ENCODE measurements at places on chromosomes 1 and 21.

GRCh38 chr21:15732290-15732995, 2.7 kb downstream of the USP25 start:
- DNase-seq, result no peak

DNA sequence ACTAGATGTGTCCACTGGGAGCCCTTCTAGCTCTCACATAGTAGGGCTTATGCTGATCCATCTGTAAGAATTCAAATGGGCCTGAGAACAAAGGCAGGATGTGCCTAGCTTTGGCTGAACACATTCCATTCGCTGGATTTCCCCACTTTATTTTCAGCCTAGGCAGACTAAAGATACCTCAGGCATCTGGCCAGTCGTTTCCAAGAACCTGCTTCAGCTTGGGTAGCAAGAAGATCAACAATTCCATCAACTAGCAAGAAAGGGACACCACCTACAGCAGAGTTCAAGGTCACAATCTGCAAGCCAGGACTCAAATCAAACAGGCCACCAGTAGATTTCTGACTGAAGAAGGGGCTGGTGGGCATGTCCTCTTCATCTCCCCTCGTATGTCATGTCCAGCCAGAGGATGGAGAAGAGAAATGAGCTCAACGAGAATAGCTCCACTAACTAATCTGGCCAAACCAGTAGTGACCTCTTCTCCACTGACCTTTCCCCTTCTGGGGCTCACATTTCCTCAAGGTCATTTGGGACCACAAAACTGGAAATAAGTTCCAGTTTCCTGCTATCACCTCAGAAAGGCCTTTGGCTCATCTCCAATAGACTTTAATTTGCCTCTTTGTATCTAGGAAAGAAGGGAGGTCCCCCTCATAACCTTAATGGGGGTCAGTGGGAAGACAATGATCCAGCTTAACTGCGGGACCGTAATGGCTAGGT, 14.2 kb downstream of the TXNIP start:
- no peak for DNase-seq

DNA sequence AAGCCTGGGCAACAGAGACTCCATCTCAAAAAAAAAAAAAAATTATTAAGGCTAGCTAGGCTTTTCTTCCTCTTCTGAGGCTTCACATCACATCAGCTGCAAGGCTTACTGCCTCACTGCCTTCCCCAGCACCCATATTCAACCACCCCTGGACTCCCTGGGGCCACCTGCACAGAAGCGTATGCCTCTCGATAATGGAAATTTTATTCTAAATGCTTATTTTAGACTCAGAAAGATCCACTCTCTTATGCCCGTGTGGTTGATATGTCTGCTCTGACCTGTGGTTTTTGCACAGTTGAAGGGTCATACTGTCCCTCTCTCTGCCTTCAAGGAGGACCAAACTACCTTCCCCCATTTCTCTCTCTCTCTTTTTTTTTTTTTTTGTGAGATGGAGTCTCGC, 1.5 kb upstream of the FCRLA start:
- DNase-seq, result no peak

DNA sequence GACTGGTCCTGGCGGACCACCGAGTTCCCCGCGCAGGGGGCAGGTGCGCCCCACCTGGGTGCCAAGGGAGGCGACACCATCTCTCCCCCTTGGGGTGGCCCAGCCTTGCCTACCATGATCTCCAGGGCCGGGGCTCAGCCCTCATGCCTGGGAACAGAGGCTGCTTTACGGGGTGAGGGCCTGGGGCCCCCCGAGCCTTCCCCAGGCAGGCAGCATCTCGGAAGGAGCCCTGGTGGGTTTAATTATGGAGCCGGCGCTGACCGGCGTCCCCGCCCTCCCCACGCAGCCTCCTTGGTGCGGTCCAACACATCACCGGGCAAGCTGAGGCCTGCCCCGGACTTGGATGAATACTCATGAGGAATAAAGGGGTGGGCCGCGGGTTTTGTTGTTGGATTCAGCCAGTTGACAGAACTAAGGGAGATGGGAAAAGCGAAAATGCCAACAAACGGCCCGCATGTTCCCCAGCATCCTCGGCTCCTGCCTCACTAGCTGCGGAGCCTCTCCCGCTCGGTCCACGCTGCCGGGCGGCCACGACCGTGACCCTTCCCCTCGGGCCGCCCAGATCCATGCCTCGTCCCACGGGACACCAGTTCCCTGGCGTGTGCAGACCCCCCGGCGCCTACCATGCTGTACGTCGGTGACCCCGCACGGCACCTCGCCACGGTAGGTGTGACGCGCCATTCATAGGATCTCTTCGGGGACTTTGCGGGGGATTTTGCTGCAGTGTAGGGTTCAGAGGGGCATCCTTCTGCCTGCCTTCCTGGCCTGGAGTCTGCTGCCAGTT, 38.2 kb downstream of the TP73 start:
- DNase-seq, result no peak

GRCh38 chr1:198132060-198132781, 24.6 kb upstream of the NEK7 start:
- DNase-seq, result no peak

DNA sequence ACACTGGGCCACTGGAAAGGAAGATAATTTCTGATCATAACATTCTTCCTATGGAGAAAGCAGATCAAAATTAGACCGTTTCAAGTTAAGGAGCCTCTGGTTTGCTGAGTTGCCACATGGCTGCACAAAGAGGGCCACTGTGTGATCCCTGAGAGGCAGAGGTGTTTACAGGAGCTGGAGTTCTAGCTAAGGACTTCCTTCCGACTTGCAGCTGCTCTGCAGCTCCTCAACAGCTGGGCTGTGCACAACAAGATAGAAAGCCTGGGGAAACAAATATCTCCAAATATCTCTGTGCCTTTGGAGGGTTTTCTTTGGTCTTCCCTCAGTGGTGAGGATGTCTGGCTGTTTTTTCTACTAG, 26.8 kb downstream of the GADD45A start:
- DNase-seq, result no peak

DNA sequence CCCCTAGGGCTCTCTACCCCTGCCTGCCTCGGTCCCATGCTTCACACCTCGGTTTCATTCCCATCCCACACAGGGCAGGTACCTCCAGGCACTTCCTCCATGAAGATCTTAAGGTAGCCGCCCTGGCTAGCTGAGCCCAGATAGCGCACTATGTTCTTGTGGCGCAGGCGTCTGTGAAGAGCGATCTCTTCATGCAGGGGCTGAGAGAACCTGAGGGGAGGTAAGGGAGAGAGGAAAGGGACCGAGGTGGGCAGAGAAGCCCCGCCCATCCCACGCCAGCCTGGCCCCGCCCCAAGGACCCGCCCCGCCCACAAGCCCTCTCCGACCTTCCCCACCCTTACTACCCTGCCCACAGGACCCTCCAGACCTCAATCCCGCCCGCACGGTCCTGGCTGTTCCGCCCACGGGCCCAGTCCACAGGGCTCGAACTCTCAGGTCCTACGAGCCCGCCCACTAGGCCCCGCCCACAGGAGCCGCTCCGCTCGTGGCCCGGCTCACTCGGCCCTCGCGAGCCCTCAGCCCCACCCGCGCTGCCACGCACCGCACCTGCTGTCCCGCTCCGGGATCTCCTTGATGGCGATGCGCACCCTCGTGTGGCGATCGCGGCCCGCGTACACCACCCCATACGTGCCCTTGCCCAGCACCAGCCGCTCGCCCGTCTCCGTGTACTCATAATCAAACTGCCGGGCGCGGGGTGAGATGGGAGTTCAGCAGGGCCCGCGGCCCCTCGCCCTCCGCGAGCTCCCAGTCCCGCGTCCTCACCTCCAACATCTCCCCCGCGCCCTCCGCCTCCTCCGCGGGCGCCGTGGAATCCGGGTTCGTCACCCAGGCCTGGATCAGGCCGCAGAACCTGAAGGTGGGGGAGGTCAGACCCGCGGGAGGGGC, 6.4 kb downstream of the MAP3K6 start:
- no peak for DNase-seq

GRCh38 chr1:14937288-14937949, 216.1 kb upstream of the TMEM51 start:
- DNase-seq, result no peak

GRCh38 chr1:119327450-119328155, 41.0 kb upstream of the HAO2 start:
- peak; percentile 11 for DNase-seq

DNA sequence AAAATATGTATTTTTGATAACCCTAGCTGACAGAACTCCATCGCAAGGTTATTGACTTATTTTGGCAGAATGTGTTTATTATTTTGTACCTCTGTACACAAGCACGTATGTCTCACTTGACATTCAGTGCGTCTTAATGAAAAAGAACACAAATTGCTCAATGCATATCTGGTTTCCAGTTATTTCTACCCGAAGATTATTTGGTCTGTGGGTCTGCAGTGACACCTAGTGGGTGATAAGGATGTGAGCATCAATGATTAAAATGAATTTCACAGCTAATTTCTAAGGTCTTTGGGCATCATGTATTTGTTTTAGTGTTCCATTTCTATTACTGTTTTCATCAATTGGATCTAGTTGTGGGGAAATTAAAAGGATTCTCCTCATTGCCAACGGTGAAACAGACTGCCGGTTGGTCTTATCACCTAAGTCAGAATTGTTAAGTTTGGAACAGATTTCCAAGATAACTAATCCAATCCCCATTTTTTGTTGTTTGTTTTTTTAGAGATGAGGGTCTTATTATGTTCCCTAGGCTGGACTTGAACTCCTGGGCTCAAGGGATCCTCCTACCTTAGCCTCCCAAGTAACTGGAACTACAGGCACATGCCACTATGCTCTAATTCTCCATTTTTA, 13.9 kb downstream of the DDX20 start:
- DNase-seq, result peak; percentile 15

DNA sequence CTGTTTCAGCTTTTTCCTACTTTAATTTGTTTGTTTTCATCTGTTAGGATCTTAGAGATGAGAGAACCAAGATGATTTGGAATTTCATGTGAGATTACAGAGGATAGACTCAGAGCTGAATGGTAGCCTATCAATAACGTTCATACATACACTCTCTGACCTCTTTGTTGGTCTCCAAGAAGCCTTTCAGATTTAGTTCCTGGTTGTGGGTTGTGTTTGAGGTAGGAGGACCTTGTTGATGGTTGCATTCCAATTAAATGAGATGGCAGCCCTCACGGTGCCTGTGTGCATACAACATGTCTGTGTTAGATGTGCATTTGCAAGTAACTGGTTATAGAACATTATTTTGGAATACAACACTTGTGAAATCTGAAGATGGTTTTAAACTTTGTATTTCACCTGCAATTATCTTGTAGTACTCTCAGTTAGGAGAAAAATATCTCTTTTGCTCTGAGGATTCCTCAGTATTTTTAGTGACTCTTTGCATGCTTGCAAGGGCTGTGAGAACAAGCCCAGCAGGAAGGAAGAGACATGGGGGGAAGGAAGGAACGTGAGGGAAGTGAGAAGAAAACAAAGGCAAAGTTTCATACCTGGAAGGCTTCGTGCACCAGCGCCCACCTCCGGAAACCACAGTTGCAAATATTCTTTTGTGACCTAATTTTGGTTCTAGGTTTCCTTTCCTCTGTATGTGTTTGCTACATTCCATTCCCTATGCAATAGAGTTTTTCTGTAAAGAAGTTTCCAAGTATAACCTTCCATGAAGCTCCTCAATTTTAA, 291.8 kb downstream of the DISC1 start:
- no peak for DNase-seq

DNA sequence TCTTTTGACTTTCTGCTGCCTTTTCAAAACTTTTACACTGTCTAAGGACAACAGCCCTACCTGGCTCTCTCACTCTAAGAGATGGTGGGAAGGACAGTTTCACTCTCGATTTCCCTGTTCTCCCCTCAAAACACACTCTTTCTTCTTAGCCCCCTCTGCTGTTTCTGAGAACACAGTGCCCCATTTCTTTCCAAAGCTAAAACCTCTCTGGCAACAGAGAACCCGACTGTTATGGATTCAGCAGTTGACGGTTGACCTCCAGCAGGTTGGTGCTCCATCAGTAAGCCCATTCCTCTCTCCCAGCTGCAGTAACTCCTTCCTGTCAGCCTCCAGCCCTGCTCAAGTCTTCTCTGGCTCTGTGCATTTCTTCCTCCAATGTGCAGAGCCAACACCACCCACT, 88.2 kb upstream of the ABCD3 start:
- no peak for DNase-seq

GRCh38 chr1:12001249-12001917, 17.9 kb upstream of the MIIP start:
- no peak for DNase-seq

DNA sequence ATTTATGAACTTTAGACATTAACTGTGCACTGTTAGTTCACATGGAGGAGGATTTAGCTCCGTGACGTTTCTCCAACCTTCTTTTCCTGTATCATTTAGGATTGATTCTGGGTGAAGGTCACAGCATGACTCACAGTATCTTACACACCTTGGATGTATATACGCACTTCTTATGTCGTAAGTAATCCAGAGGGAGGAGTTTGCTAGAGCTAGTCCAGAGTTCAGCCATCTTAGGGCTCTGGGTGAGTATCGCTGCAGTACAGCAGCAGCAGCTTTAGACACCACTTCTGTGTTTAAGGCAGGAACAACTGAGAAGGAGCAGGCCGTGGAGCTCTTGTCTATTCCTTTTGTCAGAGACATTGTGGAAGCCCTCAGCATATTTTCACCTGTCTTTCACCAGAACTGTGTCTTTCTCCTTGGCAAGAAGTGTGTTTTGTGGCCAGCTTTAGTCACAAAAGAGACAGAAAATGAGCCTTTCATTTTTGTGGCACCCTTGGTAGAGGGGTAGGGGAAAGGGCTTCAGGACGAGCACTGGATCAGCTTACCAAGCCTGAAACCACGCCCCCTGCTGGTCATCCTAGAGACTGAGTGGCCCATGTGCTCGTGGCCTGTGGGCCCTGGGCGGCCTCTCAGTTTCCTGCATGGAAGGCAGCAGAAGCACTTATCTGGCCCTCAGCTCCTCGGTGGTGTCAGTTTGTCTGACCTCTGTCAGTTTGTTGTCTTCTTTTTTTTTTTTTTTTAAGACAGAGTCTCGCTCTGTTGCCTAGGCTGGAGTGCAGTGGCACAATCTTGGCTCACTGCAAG, 64.0 kb downstream of the ADARB1 start:
- peak; percentile 60 for DNase-seq

GRCh38 chr1:13970631-13971247, 270.8 kb downstream of the PRDM2 start:
- DNase-seq, result no peak

DNA sequence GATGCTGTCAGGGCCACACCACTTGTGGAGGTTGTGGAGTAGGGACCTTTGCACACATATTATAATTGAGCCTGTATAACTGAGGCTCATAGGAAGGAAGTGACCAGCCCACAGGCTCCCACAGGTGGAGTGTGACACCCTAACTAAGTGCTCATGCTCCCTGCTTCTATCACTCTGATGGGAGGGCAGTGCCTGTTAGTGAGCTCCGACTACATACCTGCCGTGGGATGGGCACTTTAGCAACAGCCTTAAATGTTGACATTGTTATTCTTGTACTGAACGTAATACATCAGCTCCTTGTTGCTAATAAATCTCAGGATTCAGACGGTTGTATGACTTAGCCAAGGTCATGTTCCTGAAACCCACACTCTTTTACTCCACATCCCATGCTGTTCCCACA, 58.0 kb downstream of the BEND5 start:
- no peak for DNase-seq

DNA sequence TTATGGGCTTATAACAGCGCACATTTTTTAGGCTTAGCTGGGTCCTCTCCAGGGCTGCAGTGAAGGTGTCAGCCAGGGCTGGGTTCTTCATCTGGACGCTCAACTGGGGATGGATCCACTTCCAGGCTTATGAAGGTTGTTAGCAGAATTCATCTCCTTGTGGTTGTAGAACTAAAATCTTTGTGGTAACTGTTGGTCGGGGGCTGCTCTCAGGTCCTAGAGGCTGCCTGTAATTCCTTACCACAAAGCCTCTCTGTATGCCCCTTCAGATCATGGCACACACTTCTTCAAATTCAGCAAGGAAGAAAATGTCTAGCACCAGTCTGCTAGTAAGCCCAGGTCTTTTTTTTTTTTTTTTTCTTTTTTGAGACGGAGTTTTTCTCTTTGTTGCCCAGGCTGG, 40.9 kb upstream of the EPS8L3 start:
- no peak for DNase-seq

GRCh38 chr1:229412056-229412455, 21.8 kb downstream of the ACTA1 start:
- no peak for DNase-seq

All from activated CD8-positive, alpha-beta memory T cell treated with anti-CD3 and anti-CD28 coated beads for 1 hour (primary cell).